Inflammatory macrophage treated with lipopolysaccharide for 1 hour (primary cell): ENCODE measurements at places on chromosomes 11 and 22.
A peak's percentile ranks its signal among the peaks of the same experiment; 100 is the strongest.

GRCh38 chr11:118435290-118435892 lies 901 bp upstream of the KMT2A start:
- peak; percentile 11 for DNase-seq

DNA sequence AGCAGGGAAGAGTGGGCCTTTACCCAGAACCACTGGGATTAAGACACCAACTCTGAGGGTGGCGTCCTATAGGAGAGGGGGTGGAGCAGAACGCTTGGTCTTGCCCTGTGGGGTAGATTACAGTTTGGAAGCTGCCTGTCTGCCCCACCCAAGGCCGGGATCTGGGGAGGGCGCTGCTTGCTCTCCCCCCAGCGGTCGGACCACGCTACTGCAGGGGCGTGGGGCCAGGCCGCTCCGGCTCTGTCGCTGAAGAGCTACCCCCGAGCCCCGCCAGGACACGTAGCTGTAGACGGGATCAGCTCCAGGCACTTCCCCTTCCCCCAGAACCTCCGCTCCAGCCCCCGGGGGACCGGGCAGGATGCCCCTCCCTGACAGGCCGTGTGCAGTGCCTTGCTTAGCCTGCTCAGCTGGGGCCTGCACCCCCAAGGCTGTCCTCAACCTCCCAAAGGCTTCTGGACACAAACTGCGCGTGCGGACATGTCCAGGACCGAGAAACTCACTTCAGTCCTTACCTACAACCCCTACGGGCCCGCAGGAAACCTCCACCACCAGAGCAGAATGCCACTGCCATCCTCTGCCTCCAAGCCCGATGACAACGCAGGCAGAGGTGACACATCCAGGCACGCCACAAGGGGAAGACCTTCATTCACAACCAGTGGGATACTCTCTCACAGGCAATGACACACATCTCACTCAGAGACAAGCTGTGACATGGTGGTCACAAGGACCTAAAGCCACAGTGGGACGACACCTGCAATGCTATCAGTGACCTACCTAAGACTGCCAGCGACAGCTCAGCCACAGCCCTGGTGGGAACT lies 3.6 kb downstream of the AHNAK start:
- DNase-seq: peak; percentile 86

GRCh38 chr11:69293087-69293486 lies 868 bp upstream of the MYEOV start:
- DNase-seq: peak; percentile 25

GRCh38 chr11:94450048-94450447 lies 43.6 kb downstream of the MRE11 start:
- peak; percentile 58 for DNase-seq

DNA sequence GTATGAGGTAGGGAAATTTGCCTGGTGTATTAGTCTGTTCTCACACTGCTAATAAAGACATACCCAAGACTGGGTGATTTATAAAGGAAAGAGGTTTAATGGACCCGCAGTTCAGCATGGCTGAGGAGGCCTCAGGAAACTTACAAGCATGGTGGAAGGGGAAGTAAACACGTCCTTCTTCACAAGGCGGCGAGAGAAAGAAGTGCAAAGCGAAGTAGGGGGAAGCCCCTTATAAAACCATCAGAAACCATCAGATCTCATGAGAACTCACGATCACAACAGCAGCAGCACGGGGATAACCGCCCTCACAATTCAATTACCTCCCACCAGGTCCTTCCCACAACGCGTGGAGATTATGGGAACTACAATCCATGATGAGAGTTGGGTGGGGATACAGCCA lies 12.0 kb upstream of the RFPL2 start:
- peak; percentile 22 for DNase-seq

- DNase-seq: no peak
Observed at GRCh38 chr22:41825376-41825775, 7.5 kb upstream of the SREBF2 start.

DNA sequence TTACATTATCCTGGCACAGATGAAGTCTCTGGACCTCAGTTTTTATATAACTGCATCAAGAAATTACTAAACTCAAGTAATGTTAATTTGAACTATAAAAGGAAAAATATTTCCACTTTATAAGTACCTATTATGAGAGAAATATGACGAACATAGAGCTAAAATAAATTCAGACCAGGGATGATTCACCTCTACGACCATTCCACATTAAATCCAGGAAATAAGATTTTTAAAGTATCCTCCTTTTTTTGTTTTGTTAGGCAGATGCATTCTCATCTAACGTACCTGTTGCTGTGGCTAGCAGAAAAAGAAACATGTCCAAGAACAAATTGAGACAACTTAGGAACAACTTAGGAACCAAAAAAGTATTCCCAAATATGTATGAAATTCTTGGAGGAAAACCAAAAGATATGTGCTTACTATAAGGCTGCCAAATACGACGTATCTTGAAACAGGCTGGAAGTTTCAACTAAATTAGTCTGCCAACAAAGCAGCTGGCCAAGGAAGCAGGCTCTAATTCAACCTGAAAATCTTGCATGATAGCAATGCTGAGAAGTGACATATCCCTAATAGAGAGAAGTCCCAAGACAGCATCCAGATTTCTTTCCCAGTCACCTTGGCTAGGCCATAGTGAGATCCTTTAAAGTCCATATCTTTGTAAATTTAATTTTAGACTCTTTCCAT lies 15.7 kb downstream of the SPTY2D1 start:
- no peak for DNase-seq

DNA sequence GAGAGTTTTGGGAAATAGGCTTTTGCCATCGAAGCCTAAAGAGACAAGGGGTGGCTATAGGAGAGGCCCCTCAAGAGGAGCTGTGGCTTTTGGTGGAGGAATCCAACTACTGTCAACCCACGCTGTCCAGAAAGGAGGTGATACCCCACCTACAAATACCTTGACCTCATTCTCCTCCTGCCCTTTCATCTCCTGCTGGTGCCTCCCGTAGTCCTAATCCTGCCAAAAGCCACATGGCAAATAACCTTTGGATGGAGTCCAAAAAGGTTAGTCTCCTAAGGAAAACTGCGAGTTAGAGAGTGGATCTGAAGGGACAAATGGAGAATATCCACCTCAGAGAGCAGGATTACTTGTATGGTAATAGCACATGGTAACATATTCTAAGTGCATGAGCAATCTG lies 112.7 kb downstream of the PDE3B start:
- no peak for DNase-seq

- no peak for DNase-seq
Observed at GRCh38 chr11:31968461-31969358, 122.2 kb upstream of the RCN1 start.

DNA sequence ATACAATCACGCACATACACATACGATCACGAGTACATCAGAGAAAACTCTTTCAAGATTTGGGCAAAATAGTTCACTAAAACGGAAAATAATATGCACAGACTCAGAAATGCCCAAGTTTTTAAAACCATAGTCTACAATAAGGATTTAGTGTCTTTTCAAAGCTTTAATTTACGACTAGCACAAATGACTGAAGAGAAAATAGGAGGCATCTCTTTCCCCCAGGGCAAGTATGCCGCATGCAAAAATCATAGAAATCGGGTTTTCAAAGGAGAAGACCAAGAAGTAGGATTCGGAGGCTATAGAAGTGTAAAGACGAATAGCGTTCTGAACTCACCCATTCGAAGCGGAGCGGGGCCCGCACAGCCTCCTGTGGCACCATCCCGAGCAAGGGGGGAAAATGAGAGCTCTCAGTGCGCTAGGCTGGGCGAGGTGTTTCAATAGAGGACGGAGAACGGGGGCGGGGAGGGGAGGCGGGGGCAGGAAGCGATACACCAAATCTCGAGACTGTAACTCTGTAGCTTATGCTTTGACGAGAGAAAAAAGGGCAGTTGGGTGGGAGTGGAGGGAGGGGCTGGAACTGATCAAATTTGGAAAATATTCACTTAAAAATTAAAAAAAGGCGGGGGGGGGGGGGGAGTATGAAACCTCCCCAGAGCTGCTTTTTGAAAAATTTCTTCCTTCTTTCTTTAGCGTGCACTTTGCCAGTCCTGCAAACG lies 15.8 kb downstream of the BLID start:
- no peak for DNase-seq

DNA sequence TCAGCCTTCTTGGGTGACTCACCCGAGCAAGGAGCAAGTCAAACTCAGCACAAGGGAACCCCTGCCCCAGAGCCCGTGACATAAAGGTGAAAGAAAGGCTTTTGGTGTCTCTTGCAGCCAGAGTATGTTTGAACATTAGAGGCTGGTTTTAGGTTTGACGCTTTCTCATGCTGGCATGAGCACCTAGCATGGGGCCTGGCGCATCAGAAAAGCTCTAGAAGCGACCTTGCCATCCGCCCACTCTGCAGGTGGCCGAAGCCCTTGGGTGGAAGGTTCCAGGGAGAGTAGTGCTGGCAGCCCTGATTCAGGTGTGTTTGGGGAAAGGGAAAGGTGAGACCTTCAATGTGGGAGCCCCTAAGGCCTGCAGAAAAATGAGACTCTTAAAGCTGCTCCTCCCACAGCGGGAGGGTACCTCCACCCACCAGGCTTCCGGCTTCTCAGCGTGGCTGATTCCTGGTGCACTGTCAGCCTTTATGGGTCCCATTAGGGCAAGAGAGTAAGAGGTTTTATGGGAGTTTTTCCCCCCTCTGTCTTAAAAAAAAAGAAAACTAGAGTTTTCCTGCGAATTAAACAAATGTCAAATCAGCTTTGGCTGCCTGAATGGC lies 88.4 kb downstream of the GRIK4 start:
- DNase-seq: no peak

GRCh38 chr11:3920148-3920852 lies 64.8 kb downstream of the STIM1 start:
- peak; percentile 64 for DNase-seq

DNA sequence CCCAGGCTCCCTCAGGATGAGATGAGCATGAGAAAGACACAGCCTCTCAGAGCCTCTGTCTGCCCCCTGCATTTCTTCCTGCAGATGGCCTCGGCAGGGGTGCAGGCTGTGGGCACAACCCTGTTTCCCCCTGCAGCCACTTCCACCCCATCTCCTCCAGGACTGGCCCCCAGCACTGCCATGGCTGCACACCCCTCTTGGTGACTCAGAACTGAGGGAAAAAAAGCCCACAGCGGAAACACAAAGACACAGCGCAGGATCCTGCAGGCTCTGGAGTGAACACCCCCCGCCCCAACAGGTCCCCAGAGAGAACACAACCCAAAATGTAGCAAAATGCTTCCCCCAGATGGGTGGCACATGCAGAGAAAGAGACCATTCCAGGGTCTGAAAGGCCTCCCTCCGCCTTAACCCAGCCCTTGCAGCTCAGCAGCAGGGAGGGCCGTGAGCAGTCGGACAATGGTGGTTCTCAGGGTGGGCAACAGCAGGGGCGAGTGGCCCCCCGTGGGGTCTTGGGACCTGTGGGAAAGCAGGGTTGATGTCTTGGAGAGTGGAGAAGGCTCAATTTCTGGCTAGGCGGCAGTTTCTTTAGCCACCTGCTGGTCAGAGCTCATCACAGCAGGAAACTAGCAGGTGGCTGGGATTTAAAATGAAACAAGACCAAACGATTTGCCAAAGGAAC lies 8.0 kb downstream of the TUBGCP6 start:
- DNase-seq: no peak

- no peak for DNase-seq
Observed at GRCh38 chr11:125959511-125959910, 13.7 kb downstream of the VSIG10L2 start.

GRCh38 chr11:114586797-114587196 lies 8.8 kb downstream of the NXPE4 start:
- no peak for DNase-seq

- DNase-seq: no peak
Observed at GRCh38 chr11:128625746-128626145, 38.4 kb upstream of the ETS1 start.

- no peak for DNase-seq
Observed at GRCh38 chr11:76880314-76880713, 19.6 kb downstream of the ACER3 start.

DNA sequence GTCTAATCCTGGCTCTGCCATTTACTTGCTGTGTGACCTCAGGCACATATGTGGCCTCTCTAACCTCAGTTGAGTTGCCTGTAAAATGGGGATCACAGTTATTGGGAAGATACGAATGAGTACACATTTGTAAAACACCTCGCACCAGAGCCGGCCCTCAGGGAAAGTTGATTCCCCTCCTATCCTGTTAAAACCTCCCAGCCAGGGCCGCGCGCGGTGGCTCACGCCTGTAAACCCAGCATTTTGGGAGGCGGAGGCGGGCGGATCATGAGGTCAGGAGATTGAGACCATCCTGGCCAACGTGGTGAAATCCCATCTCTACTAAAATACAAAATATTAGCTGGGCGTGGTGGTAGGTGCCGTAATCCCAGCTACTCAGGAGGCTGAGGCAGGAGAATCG lies 7.8 kb upstream of the MYBPC3 start:
- no peak for DNase-seq

- DNase-seq: peak; percentile 75
Observed at GRCh38 chr11:19903620-19904069, 191.0 kb downstream of the NAV2 start.

DNA sequence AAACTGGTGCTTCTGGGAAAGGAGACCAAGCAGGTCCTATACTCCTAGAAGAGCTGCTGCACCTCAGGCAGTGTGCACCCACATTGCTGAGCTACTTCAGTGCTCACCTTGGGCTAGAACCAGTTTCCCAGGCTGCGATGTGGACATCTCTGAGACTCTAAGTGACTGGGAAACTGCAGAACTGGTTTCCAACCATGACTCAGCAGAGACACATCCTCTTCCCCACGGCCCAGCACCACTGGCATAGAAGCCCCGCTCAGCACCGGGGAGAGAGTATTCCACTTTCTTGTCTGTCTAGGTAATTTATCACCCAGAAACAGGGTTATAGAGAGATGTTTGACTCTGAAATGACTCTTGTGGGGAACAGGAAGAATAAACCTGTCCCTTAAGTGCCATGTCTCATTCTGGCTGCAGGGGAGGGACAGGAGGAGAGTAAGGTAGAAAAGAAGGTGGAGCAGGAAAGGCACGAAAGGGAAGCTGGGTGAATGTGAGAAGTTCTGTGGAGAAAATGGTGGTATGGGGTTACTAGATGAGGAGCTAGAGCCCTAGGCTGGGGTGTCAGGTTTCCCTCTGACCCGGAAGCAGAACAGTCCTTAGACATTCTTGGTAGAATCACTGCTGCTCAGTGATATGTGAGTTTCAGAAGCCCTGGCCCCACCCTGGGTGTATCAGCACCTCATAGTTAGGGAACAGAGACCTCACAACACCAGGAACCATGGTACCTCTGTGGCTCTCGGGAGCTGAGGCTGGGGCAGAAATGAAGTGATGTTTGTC lies 340.4 kb upstream of the NCAM1 start:
- peak; percentile 56 for DNase-seq

- DNase-seq: peak; percentile 97
Observed at GRCh38 chr22:29883045-29883774, at the start of gene MTMR3. Gene MTMR3, plus strand, starts transcription at chr22:29883174. Its CDS starts 87,886 bp downstream, at chr22:29971060.

DNA sequence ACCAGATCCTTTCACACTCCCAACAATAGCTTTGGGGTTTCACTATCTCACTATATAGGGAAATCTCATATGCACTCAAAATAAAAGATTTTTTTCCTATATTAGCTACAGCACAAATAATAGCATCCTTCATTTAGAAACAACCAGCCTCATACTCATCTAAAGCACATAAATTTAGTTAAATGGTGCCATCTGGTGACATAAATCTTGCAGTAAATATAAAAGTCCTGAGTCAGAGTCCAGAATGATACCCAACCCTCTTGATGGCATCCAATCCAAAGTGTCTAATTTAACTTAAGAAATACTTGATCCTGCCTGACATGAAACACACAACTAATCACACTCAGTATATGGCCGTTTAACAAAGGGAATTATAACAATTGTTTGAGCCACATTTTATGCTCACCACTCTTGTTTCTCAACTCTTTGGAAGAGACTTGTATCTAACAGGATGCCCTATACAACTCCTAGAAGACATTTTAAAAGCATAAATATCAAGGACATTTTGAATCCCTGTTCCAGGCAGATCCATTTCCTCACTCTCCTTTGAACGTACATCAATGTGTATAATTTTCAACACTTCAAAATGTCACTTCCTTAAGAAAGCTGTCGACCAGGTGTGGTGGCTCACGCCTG lies 36.2 kb downstream of the DLG2 start:
- peak; percentile 21 for DNase-seq
